Esophagus squamous epithelium (tissue), 5 donors: ENCODE measurements at places on chromosomes 7 and 10.
A peak's percentile ranks its signal among the peaks of the same experiment; 100 is the strongest.

- no peak for DNase-seq
Observed at GRCh38 chr7:3559278-3559677, 258.2 kb downstream of the SDK1 start.

DNA sequence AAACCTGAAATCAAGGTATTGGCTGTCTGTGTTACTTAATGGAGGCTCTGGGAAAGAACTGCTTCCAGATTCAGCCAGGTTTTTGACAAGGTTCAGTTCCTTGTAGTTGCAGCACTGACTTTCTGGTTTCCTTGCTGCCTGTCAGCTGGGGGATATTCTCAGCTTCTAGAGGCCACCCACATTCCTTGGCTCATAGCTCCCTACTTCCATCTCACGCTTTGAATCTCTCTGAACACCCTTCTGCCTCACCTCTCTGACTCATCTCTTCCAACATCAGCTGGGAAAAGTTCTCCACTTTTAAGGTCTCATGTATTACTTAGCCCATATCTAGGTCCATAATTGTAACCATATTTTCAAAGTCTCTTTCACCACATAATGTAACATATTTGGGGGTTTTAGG is 22.9 kb upstream of the GPR22 start:
- DNase-seq, result no peak

DNA sequence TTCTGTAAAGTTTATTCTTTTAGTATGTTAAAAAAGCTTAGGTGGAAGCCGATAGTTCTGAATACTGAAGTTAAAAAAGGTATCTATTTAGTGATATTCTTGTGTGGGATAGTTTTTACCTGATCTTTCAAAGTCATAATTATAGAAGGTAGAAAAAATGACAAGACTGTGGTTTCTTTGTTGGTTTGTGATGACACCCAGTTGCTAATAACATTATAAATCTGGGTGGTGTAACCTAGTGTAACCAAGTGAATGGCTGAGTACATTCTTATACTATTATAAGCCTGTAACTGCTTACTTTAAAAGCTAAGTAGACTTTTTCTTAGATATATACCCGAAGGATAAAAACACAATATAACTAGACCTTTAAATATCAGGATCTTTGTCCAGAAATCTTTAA is 2.3 kb downstream of the CDK13 start:
- DNase-seq, result no peak

GRCh38 chr7:106236065-106236464 is 48.7 kb downstream of the NAMPT start:
- DNase-seq, result no peak

DNA sequence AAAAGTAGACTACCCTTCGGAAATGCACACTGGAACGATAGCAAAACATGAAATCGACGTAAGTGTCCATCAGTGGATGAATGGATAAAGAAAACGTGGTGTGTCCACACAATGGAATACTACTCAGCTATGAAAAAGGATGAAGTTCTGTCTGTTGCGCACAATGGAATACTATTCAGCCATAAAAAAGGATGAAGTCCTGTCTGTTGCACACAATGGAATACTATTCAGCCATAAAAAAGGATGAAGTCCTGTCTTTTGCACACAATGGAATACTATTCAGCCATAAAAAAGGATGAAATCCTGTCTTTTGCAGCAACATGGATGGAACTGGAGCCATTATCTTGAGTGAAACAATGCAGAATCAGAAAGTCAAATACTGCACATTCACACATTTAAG is 591.8 kb downstream of the PTPRN2 start:
- DNase-seq, result no peak

DNA sequence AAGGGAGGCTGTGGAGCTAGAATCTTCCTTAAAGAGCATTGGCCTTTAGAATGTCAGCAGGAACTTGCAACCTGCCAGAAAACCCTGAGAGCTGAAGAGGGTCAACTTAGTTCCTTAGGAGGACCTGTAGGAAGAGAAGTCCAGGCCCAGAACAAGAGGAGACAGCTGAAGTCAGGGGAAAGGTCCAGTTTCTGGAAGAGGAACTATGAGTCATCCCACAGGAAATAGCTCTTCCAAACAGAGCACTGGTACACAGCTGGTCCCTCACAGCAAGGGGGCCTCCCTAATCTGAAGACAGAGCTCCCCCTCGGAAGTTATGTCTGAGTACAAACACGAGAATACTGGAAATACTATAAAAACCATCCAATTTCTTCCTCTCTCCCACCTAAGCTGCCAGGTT is 98.9 kb downstream of the HERPUD2 start:
- no peak for DNase-seq

DNA sequence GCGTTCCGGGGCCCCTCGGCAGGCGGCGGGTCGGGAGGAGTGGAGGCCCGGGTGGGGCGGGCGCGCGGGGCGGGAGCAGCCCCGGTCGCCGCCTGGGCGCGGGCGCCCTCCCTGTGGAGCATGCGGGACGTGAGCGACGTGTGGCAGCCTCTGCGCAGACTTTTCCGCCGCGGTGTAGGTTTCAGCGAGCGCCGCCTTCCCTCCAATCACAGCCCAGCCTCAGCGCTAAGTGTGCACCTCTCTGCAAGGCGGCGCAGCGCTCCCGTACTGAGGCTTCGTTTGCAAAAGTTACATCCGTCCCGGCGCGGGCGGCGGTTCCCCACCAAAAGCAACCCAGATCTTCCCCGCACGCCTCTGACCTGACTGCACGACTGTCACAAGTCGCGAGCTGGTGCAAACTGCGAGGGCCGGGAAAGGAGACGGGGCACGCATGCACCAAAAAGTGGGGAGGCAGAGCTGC is 1.2 kb upstream of the PFKFB3 start:
- peak; percentile 22 for DNase-seq

- DNase-seq, result no peak
Observed at GRCh38 chr10:80611481-80612185, 73.9 kb downstream of the SH2D4B start.

DNA sequence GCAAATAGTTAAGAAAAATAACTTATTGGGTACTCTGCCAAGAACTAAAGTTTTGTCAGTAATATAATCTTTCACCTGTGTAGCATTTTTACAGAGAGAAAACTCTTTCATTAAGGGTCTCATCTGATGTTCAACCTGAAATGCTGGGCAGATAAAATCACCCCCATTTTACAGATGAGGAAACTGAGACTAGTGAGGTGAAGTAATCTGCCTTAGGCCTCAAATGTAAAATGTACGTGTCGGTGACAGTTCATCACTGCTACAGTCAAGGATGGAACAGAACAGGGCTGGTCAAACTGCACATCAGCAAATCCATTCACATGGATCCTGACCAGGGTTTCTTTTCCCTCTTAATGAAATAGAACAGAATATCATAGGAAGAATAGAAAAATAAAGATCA is 121.8 kb downstream of the RAPGEF5 start:
- no peak for DNase-seq

DNA sequence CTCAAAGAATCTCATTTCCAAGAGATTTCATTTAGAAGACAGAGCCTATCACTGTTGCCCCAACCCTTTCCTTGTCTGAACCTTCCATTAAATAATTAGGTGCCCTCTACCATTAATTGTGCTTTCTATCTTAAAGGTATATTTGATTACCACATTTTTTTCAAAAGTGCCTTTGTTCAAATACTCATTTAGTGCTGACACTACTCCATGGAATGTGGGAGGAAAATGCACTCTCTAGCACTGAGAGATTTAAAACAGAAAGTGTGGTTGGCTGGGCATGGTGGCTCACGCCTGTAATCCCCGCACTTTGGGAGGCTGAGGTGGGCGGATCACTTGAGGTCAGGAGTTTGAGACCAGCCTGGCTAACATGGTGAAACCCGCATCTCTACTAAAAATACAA is 119.8 kb downstream of the CACNA2D1 start:
- no peak for DNase-seq

DNA sequence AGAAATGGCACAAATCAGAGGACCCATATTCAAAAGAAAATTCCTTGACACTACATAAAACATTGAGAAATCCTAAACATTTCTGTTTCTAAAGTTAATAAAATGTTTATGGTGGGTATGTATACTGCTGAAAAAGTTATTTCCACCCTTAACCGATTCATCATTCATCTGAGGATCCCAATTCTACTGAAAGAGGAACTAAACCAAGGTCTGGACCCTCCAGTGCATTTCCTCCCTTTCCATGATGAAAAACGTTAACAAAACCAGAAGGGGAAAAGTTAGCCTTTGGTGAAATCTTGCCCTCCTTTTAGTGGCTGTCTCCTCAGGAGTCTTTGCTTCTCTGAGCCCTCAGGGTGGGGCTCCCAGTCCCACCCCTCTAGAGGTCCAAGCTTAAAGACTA is 144.5 kb upstream of the ASAH2 start:
- DNase-seq, result no peak

DNA sequence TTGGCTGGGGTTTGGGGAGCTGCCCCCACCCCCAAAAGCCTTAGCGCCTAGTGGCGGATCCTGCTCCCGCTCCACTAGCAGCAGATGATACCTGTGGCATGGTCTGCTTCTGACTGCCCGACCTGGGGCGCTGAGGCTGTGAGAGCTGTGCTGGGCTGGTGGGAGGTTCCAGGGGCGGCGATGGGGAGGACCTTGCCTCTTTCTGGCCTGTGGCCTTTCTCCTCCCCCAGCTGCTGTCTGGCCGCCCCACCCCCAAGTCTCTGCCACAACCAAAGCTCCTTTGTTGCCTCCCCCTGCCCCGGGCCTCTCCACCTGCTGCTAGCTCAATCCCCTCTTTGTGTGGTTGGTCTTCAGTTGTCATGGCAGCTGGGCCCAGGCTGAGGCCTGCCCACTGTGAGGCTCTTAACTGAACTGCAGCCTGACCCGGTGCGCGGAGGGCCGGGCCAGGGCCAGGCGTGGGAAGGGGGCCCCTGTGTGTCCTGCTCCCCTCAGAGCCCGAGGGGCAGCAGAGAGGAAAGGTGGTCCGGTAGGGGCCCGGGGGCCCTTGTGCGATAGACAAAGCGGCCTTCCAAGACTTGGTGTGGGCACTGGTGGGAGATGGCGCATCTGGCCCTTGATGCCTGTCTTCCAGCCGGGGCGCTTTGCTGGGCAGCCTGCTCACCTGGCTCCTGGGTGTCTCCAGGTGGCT is 4.7 kb downstream of the ZNF775 start:
- no peak for DNase-seq
